ENCODE measurements at places on chromosomes 4 and X. TPM values are rescaled to one million over a fixed set of nuclear protein-coding genes. Genes with fewer than 3 reads are reported as not detected.

The GPC3 gene
- 4.2 TPM for total RNA-seq

The ZNF827 gene
- total RNA-seq: 227 TPM

The NAAA gene
- 13.7 TPM for total RNA-seq

The CLDN34 gene
- not detected for total RNA-seq

The CT45A10 gene
- not detected for total RNA-seq

The SEPTIN11 gene
- total RNA-seq: 422 TPM

The HPGD gene
- total RNA-seq: 0.64 TPM

The CDKL2 gene
- total RNA-seq: 1.6 TPM

The RHOXF2B gene
- total RNA-seq: not detected

The TMEM35A gene
- 27.5 TPM for total RNA-seq

The BST1 gene
- total RNA-seq: not detected

The PABPC1L2A gene
- 1.5 TPM for total RNA-seq

The TRPC3 gene
- 0.66 TPM for total RNA-seq

The TECRL gene
- total RNA-seq: not detected

The MBTPS2 gene
- 22.3 TPM for total RNA-seq
